ENCODE measurements at places on chromosomes 1 and 21. TPM values are rescaled to one million over a fixed set of nuclear protein-coding genes. Genes with fewer than 3 reads are reported as not detected.
A peak's percentile ranks its signal among the peaks of the same experiment; 100 is the strongest.

GRCh38 chr1:41783189-41783639, 135.5 kb downstream of the HIVEP3 start:
- peak; percentile 9 for DNase-seq

DNA sequence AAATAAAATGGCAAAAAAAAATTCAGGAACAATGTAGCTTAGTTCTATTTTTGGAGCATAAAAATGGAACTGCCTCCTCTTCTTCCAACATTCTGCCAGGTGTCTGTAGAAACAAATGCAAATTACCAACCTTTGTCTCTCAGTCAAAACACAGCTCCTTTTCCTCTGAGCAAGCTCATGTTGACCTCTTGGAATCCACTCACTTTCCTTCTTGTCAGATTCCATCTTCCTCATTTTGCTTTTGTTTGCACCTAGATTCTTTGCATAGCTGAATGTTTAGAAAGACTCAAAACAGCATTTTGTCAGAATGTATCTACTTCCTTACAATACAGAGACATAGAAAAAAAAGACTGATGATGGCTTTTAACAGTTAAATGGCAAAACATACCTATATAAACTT, 178.2 kb downstream of the ADGRL2 start:
- no peak for DNase-seq

TACSTD2 gene
- total RNA-seq: 56.2 TPM

GRCh38 chr21:38930066-38930465, 124.3 kb downstream of the ETS2 start:
- DNase-seq: no peak

CD160 gene
- not detected for total RNA-seq

DNA sequence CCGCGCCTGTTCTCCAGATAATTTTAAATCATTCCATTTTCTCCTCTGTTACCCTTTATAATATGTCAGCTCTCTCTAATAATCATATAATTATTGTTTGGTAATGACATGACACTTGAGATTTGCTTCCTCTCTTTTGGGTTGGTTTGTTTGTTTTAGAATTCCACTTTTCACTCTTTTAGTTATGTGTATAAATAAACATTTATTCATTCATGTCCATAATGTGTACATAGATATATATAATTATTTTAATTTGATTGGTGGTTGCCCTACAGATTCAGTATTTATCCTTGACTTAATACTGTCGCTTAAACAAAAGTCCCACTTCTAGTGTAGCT, 93.4 kb upstream of the FMN2 start:
- no peak for DNase-seq

SPATA17 gene
- not detected for total RNA-seq

- no peak for DNase-seq
These were observed 501.0 kb upstream of the USP24 start for GRCh38 chr1:55716151-55716550.

DNA sequence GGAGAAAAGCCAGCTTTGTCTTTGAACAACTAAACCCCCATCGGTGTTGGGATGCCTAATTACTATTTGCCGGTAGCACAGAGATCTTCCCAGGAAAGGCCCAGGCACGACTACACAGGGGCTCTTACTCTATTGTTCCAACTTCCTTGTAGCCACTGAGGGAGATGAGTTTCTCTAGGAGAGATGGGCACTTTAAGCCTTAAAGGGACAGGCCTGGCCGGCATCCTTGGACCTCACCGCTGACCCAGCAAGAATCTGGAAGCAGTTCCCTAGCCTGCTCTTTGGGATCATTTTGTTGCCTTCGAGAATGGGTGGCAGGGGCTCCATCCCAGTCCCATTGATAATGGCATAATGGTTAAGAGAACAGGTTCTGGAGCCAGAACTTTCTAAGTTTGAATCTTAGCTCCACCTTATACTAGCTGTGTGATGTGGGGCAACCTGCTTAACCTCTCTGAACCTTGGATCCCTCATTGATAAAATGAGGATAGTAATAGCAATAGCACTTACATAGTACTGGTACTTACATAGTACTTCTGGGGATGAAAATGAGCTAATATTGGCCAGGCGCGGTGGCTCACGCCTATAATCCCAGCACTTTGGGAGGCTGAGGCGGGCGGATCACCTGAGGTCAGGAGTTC, 239.1 kb upstream of the TMEM51 start:
- no peak for DNase-seq

OR2T2 gene
- not detected for total RNA-seq

DNA sequence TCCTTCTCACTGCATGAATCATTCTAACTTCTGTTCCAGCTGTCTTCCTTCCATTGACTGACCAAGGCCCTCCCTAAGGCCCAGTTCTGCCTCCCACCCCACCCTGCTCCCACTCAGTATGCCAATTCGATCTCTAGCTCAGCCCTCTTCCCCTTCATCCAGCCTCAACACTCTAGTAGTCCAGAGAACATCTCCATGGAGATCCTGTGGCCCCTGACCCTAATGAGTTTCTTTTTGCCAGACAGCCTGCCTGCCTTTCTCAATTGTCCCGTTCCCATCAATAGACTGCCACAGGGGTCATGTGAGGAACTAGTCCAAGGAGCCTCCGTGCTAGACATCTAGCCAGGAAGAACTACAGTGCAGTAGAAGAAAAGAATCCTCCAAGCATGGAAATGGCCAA, 26.4 kb downstream of the RRAGC start:
- no peak for DNase-seq

FCRL6 gene
- not detected for total RNA-seq

GRCh38 chr1:229908689-229909088, 158.3 kb upstream of the GALNT2 start:
- no peak for DNase-seq

DNA sequence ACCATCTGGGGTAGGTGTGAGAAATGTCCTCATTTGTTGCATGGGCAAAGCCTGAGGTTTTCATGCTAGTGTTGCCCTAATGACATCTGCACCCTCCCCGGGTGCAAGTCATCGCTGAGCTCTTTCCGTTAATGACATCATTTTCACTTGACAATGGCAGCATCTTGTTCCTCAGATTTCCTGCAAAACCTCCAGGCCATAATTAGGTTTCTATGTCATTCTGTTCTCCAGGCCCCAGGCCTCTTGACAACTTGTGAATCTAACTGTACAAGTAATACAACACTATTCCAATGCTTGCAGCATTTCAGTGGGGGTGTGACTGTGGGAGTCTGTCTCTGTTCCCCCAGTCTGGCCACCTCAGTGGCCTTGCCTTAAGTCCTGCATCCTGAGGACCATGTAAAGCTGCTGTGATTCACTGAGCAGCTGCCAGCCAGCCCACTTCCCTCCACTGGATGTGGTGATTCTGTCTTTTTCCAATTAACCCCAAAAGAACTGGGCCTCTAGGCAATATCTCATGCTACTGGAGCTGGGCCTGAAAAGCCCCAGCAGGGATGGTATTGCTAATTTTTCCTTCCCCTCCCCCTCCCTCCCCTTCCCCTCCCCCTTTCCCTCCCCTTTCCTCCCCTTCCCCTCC, 22.8 kb downstream of the RAB7B start:
- DNase-seq: peak; percentile 76

DNA sequence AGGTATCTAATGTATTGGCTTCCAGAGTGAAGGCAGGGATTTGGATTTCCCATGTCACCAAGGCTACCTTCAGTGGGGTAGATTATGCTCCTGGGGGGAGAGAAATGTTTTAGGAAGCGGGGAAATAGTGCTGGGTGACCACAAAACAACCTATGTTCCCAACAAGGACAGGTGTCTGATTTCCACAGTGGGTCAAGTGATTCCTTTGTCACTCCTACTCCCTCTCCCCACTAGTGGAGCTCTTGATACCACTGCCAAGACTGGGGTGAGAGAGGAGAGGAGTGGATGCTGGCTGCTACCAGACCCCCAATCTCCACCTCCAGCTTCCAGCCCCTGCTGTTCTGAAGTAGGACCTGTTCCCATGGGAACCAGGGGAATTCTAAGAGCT, 104.3 kb upstream of the FAM78B start:
- no peak for DNase-seq
